ENCODE measurements at places on chromosomes 7 and 10.

GRCh38 chr7:33400214-33400538 is 270.8 kb downstream of the BBS9 start:
- no peak for DNase-seq

DNA sequence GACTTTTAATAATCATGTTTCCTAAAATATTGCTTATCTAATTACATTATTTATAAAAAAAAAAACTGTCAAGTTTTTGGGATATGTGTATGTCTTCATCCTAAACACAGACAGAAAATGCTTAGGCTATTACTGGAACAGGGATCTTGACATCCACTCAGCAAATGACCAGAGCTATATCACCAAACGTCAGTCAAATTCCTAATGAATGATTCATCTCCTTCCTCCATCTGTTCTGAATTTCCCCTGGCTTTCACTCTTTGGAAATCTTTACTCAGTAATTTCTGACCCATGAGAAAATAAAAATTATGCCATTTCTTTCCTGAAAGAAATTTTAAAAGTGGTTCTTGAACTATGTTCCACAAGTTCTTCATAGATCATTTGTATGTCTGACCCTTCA is 552.4 kb upstream of the KCND2 start:
- no peak for DNase-seq

DNA sequence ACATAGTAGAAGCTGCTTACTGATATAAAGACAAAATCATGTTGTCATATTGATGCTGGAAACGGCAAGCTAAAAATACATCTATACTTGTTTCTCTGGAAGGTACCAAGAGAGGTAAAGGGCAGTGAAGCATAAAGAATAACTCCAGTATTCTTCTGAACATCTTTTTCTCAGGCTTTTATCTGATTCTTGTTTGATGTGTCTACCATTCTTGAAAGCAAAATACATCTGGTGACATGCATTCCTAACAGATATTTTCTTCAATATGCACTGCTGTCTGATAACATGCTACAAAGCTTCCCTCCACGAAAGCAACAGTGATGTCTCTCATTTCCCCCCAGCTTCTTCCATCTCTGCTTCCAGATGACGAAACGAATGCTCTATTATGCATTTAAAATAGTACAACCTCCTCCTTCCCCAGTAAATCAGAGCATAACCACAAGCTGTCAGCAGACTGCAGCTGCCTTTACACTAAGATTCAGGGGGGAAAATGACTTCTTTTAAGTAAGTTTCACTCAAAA is 100.8 kb downstream of the ARHGAP21 start:
- no peak for DNase-seq

GRCh38 chr7:95436407-95436806 is 1.6 kb upstream of the PON2 start:
- no peak for DNase-seq

DNA sequence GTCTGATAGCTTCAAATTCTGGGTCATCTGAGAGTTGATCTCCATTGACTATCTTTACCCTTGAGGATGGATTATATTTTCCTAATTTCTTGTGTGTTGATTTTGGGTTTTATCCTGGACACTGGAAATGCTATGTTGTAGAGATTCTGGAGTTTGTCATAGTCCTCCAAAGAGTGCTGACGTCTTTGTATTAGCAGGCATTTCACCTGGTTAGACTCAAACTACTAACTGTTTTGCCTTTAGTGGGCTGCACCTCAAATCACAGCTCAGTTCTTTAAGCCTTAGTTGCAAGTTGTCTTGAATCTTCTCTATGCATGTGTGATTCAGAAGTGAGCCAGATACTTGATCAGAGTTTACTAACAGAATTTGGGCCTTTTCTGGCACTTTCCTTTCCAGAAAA is 264.3 kb downstream of the RPS24 start:
- DNase-seq, result no peak

DNA sequence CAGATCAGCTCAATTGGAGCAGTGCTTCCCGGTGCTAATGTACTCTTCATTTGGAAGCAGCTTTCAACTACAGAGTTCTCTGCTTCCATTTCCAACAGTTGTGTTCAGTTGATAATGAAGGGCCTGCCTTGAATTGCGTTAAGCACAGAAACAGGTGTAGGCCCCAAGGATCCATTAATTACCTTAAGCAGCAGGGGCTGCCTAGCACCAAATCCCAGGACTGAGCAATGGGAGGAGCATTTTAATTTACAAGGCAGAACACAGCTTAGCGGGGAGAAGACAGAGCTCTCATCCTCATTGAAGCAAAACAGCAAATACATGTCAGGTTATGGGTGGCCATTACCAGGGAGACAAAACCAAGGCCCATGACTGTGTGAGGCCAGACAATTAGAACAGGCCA is 349.6 kb downstream of the TFEC start:
- DNase-seq, result no peak

DNA sequence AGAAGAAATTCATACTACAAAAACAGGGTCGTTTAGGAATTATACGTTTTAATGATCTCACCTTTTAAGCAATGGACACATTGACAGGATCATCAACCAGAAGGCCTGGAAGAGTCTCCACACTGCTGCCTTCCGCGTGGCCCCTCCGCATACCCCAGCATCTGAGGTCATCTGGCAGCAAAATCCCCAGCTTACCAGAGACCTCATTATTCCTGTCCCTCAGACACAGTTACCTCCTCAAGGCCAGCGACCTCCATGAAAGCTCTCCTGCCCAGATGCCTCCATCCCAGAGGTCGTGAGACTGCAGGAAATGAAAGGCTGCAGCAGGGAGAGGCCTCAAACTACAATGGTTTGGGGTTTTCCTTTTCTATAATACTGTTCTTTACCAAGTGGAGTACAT is 14.8 kb upstream of the GSAP start:
- no peak for DNase-seq

GRCh38 chr10:11874568-11875493 is 51.7 kb downstream of the PROSER2 start:
- peak; percentile 18 for DNase-seq

DNA sequence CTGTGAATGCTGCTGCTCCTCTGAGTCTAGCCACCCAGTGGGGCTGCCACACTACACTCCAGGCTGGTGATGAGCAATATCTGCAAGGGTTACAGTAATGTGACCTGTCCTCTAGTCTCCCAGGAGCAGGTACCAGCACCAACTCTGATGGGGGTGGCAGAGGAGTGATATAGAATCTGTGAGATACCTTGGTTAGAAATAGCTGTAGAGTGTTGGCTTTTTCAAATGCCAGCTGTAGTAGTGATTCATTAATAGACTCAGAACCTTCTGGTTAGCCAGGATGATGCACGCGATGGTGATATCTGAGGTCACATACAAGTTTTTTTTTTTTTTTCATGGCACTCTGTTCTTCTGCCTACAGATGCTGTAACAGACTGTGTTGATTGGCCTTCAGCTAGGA is 757.1 kb downstream of the INHBA start:
- DNase-seq, result no peak

GRCh38 chr10:51706225-51706624 is 6.8 kb upstream of the CSTF2T start:
- no peak for DNase-seq

DNA sequence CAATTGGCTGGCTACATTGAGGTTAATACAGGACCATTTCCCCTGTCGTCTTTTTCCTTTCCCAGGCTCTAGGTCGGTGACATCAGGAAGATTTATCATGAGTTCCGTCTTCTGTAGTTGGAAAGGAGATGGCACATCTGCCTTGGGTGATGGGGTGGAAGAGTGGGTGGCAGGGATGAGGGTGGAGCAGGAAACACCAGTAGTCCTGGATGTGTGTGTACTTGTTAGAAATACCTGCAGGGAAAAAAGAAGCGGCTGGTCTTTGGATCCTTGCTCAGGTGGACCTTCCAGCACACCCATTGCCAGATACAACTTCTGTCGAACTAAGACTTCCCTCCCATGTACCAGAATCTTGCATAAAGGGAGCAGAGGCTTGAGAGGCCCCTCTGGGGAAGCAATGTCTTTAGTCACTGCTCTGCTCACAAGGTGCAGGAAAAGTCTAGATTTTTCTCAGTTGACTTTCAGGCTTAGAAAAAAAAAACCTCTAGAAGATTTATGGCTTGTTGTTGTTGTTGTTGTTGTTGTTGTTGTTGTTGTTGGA is 516.8 kb upstream of the GALNT17 start:
- no peak for DNase-seq

- no peak for DNase-seq
Observed at GRCh38 chr10:33871061-33871956, 536.8 kb upstream of the NRP1 start.

DNA sequence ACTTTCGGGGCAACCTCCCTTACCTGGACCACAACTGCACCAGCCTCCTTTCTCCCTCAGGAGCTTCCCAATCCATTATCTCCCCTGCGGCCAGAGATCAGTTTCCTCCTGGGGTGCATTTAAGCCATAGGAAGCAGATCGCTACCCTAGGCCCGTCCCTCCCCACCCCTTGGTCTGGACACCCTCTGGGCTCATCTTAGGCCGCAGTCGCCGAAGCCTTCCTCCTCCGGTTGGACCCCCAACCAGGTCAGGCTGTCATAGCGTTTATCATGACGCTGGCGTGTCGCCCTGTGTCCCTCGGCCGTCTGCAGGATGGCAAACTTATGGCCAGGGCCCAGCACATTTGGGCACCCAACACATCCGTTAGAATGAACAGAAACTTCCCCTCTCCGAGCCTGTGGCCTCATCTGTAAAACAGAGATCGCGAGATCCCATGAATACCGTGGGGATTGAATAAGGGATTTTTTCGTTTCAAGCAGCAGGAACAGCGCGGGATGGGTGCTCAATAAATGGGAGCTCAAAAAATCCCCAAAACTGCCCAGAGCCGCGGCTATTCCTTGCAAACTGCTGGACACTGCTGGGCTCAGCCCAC is 669 bp upstream of the AP5Z1 start:
- peak; percentile 17 for DNase-seq

GRCh38 chr10:97120370-97120769 is 65.4 kb downstream of the SLIT1 start:
- DNase-seq, result no peak

DNA sequence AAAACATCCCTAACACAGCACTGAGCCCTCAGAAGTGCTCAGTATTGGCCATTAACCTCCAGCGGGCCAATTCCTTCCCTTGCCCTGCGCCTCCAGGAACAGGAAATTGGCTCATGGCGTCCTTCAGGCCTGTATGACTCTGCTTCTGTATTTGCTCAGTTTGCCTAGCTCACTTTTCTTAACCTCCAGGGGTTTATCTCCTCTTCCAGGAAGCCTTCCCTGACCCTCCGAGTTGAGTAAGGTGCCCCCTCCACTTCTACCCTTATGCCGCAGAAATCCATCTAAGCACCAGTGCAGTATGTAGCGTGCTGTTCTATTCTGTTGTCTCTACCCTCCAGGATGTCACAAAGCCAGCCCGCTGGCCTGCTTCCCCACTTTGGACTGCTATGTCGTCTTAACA is 1.1 kb upstream of the SFXN4 start:
- DNase-seq, result no peak

GRCh38 chr10:22783807-22784206 is 69.4 kb upstream of the PIP4K2A start:
- DNase-seq, result no peak

- DNase-seq, result no peak
Observed at GRCh38 chr7:36082910-36083309, 70.1 kb upstream of the EEPD1 start.

- DNase-seq, result no peak
Observed at GRCh38 chr7:130937830-130938229, 203.8 kb upstream of the KLF14 start.

DNA sequence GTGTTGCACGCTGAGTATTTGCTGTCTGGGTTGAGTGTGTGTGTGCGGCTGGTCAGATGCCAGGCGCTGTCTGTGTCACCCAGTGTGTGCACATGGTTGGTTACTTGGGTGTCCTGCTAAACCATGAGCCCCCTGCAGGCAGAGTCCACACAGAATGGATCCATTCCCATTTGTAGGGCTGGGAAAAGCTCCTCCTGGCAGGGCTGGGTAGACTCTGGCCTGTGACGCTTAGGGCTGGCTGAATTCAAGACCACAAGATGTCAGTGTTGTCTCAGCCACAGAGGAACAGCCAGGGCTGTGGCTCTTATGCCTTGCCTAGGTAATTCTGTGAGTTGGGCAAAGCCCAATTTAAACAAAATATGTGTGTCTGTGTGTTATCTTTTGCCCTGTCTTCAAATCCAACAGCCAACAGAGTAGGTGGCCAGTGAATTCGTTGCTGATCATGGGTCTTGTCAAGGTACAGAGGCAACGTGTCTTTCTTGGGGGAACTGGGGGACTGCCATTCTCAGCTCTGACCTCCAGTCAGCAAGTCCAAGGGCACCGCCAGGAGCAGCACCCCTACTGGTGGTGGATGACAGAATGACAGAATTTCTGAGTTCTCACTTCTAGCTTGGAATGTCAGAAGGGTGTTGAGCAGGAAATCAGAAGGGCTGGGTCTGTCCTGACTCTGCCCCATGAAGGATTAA is 285.1 kb downstream of the CCSER2 start:
- DNase-seq, result no peak

DNA sequence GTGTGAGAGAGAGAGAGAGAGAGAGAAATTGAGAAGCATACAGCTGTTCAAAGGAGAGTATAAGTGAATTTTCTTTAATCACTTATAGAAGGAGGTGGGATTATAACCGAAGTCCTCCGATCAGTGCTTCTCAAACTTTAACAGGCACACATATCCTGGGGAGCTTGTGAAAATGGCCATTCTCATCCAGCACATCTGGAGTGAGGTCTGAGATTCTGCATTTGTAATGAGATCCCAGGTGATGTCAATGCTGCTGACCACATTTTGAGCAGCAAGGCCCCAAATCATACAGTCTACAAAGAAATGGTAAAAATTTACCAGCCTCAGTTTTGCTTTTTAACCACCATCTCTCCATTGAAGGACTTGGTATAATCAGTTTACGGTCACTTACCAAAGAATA is 219.0 kb downstream of the PTEN start:
- no peak for DNase-seq

- no peak for DNase-seq
Observed at GRCh38 chr10:52644373-52645186, 128.0 kb downstream of the MBL2 start.

DNA sequence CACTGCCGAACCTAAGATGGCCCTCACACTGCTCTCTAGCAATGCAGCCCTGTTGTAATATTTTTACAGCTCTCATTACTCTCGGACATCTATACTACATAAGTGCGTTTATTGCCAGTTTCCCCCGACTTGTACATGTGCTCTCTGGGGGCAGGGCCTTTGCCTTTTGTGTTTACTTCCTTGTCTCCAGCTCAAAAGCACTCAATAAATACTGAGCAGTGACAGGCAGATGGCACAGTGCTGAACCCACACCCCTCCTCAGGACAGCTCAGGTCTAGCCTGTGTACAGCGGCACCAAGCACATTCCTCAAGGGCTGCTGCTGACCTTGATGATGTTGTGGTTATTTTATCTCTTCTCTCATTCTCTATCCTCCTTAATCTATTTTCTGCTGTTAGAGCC is 68.0 kb upstream of the ELMO1 start:
- DNase-seq, result no peak

- no peak for DNase-seq
Observed at GRCh38 chr7:106140406-106141173, 28.5 kb upstream of the SYPL1 start.

GRCh38 chr10:21173802-21174714 is 276.9 kb upstream of the NEBL start:
- peak; percentile 11 for DNase-seq

All from stimulated activated CD4-positive, alpha-beta T cell treated with anti-CD3 and anti-CD28 coated beads, Interleukin-12 subunit alpha, Interleukin-12 subunit beta, amount 100 ng/mL, for 24 hours (primary cell).